ENCODE measurements at places on chromosomes 1 and 21.

DNA sequence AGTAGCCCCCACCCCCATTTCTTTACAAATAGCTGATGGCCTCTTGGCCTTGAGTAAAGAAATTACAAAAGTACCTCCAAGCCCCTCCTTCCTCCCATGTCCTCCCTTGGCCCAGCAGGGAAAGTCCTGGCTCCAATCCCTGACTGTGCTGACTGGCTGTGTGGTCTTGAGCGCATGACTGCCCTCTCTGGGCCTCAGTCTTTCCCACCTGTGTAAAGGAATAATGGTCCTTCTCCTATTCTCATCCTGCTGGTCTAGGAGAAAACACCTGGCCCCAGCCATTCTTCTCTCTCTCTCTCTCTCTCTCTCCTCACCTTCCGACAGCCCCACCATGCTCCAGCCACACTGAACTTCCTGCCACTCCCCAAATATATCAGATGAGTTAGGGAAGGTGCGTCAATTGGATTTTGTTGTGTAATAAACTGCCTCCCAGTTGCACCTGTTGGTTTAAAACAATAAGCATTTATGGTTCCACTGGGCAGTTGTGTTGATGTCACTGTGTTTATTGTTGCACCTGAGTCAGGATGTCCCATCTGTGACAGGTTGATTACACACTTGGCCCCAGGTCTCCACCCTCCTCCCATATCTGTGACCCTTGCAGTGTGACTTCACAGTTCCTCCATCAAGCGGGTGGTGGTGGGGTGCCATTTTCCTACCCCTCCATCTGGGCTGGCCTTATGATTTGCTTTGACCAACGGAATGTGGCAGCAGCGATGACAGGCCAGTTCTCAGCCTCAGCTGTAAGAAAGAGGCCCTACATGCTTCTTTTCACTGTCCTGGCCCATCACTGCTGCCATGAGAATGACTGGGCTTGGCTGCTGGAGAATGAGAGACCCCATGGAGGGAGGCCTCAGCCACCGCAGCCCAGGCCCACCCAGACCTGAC, 22.3 kb upstream of the LRP8 start:
- DNase-seq: no peak

DNA sequence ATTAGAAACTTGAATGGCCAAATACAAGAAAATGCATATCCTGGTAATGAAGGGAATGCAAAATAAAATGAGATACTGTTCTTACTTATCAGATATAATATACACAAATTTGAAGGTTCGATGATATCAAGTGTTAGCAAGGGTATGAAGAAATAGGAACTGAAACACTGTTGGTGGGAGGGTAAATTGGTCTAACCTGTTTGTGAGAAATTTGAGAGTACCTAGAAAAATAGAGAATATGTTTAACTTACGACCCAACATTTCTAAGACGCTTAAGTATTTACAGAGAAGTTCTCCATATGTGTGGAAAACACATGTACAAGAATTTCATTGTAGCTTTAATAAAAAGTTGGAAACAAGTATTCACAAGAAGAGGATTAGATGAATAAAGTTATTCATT, 25.9 kb downstream of the ATG4C start:
- no peak for DNase-seq

DNA sequence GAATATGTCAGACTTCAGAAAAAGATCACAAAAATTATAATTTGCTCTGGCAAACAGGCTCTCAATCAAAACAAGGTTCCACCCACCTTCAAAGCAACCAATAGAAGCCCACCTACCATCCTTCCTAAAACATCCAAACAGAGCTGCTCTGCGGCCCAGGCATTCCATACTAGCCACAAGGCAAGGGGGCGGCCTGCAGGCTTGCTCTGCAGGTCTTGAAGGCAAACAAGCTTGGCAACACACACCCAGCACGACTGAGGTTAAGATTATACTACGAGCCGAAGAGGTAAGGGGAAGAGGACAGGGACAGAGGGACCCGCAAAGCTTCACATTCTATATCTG, 207.3 kb downstream of the SLC45A1 start:
- peak; percentile 84 for DNase-seq

- no peak for DNase-seq
Measured at GRCh38 chr1:15941044-15941840, 34.7 kb downstream of the ZBTB17 start.

DNA sequence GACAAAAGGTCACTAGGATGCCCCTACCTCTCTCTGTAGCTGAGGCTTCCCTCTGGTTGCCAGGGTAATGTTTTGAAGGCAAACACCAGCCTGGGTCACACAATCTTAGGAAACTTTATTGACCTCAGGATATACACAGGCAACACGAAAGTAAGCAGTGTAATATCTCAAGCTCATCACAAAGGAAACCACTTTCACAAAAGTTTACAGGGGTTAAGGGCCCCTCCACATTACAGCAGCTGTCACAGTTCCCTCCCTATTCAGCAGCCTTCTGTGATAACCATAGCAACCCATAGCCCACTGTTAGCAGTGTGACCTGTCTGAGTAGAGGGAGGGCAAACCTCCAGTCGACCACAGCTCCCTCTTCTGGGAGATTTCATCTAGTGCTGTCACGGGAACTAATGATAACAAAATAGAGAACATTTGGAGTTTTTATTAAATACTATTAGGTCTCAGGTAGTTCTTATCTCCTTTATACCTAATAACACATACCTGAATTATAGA, 149.8 kb downstream of the PTPRC start:
- peak; percentile 7 for DNase-seq

GRCh38 chr1:6471970-6472368, 6.0 kb upstream of the TNFRSF25 start:
- no peak for DNase-seq

GRCh38 chr1:220307607-220308006, 35.4 kb upstream of the RAB3GAP2 start:
- DNase-seq: no peak

DNA sequence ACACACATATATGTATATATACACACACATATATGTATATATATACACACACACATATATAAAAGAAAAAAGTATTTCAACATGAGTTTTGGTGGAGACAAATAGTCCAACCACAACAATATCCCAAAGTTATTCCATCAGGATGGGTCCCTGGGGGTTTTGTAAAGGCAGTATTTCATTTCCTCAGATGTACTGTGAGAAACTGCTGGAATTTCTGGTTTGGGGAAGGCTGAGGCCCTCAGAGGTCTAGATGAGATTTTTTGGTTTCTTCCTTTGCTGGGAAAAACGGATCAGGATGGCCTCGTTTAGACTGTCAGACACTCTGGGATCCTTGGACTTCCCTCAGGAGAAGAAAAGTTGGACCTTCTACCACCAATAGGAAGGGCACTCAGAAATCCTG, 36.5 kb upstream of the TENT5B start:
- DNase-seq: no peak

DNA sequence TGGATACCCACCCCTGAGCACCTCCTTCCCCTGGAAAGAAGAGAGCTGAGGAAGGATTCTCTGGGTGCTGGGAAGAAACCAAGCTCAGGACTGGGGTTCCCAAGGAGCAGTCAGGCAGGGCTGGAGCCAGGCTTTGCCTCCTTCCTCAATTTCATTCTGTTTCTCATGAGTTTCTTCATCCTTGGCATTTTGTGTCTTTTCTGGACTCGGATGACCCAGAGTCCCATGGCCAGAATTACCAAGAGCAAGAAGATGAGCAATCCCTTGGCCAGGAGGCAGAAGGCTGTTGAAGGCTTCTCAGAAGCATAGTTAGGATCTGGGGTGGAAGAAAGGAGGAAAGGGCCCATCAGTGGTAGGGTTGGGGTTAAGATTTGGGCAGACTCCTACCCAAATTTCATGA, 2.5 kb downstream of the SLAMF9 start:
- DNase-seq: no peak

- no peak for DNase-seq
Measured at GRCh38 chr1:53644496-53644895, 94.5 kb downstream of the GLIS1 start.

GRCh38 chr1:237702161-237702560, 188.6 kb downstream of the ZP4 start:
- DNase-seq: no peak

DNA sequence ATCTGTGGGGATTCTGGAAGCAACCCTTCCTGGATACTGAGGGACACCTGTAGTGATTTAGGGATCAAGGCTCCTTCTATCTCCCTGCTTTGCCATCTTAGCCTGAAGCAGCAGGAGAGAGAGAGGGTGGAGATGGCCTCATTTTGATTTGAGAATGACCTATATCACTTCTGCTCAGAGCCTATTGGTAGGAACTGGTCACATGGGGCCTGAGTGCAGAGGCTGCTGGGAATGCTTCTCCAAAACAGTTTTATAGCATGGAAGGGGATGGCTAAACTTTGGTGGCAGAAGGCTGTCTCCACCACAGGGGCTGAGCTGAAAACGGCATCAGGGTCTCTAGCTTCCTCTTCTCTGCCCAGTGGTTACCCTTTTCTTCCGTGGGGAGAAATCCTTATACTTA, 105.8 kb downstream of the TBX19 start:
- no peak for DNase-seq

- DNase-seq: peak; percentile 67
Measured at GRCh38 chr1:87278825-87279535, 49.7 kb upstream of the LMO4 start.

DNA sequence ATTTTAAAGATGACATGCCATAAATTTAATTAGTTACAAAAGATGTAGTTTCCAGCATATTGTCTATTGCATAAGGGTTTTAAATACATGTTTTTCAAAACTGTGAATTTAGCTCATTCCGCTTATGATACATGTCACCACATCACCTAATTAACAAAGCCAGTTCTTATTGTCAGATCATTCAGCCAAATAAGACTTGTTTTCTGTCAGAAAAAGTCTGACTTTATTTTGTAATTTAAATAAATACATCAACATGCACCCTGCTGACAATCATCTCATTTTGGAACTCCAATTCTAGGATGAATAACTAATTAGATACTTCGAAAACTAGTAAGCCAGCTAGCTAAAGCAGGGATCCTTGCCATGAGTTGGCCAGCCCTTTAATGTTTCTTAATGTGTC, 110.9 kb upstream of the APP start:
- no peak for DNase-seq

DNA sequence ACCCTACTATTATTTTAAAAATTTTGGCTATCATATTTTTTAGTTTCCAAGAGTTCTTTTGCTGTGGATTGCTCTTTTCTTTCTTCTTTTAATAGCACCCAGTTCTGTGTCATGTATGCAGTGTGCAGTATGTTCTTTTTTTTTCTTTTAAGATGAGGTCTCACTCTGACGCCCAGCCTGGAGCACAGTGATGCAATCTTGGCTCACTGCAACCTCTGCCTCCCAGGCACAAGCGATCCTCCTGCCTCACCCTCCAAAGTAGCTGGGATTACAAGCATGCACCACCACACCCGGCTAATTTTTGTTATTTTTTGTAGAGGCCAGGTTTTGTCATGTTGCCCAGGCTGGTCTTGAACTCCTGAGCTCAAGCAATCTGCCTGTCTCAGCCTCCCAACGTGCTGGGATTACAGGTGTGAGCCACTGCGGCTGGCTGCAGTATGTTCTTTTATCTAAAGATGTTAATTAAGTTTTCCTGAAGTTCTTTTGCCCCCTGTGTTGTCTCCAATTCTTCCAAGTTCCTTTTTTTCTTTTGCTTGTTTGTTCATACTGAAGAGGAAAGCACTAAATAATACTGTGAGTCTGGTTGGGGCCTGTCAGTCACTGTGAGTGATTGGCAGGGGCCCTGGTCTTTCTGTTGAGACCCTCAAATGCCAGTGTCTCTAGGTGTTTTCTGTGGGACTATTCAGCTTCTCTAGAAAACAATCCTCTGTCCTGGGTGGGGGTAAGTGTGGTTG, 17.5 kb upstream of the TTC22 start:
- peak; percentile 30 for DNase-seq

- DNase-seq: no peak
Measured at GRCh38 chr1:234221601-234222000, 151.7 kb upstream of the COA6 start.

GRCh38 chr1:186957314-186957713, 128.6 kb downstream of the PLA2G4A start:
- no peak for DNase-seq

- no peak for DNase-seq
Measured at GRCh38 chr21:28640326-28640725, 352.4 kb downstream of the LTN1 start.

- DNase-seq: peak; percentile 38
Measured at GRCh38 chr1:51472359-51472758, 46.7 kb downstream of the EPS15 start.

GRCh38 chr1:205182930-205183329, 28.6 kb downstream of the DSTYK start:
- no peak for DNase-seq

GRCh38 chr1:204249736-204250427, 36.1 kb upstream of the GOLT1A start:
- DNase-seq: no peak

GRCh38 chr1:170284951-170285350, 139.2 kb downstream of the NTMT2 start:
- DNase-seq: no peak

GRCh38 chr1:53368314-53369033, 40.6 kb upstream of the LRP8 start:
- DNase-seq: no peak

- no peak for DNase-seq
Measured at GRCh38 chr1:78224246-78224785, 178.6 kb downstream of the GIPC2 start.

DNA sequence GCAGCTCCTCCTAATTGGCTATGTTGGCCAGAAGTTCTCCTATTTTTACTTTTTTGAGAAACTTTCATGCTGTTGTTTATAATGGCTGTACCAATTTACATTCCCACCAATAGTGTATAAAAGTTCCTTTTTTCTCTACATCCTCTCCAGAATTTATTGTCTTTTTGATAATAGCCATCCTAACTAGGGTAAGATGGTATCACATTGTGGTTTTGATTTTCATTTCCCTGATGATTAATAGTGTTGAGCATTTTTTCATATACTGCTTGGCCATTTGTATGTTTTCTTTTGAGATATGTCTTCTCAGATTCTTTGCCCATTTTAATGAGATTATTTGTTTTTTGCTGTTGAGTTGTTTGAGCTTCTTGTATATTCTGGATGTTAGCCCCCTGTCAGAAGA, 46.8 kb downstream of the NTMT2 start:
- no peak for DNase-seq

- no peak for DNase-seq
Measured at GRCh38 chr1:8560035-8560434, 242.1 kb downstream of the SLC45A1 start.

DNA sequence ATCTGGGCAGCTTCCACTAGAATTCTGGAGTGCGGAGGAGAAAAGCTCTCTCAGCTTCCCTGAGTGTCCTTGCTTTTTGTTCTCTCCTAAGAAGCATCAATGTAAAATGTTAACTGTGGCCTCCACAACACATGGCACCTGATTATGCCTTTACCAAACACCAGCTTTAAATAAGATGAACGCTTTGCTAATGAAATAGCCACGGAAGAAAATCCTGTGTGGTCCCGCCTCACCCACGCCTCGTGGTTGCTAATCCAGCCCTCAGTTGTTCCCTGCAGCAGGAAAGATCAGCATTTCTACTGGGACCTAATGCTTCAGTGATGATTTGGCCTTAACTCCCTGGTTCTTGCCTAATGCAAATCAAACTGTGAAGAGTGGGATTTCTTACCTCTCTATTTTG, 1.8 kb upstream of the ERG start:
- no peak for DNase-seq

GRCh38 chr1:157090196-157090647, 9.4 kb downstream of the ETV3L start:
- peak; percentile 76 for DNase-seq

Data from fibroblast of lung (primary cell).